SHP77 treated with DMSO at 0.1 percent for 48 hours (cell line): ENCODE measurements at places on chromosomes 2 and 18.

DNA sequence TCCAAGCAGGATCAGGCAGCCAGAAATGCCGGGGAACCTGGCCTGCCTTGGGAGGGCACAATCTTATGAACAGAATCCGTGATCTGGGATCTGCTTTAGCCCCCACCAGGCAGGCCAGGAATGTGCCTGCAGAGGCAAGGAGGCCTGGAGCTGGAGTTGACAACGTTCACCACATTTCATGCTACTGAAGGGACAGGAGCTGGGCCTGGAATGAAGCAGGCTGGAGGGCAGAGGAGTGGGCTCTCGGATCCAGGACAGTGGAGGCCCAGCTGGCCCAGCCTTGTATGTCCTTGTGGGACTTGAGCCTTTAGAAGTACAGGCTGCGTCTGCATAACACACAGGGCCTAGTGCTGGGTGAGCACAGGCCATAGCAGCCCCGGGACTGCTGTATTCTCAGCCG is 91.8 kb downstream of the KLHL29 start:
- DNase-seq, result no peak

GRCh38 chr18:5527603-5528002 is 16.2 kb downstream of the EPB41L3 start:
- DNase-seq, result no peak

- peak; percentile 21 for DNase-seq
Observed at GRCh38 chr2:11867926-11868325, 121.5 kb downstream of the LPIN1 start.

GRCh38 chr2:7915302-7916091 is 766.4 kb upstream of the ID2 start:
- no peak for DNase-seq

GRCh38 chr2:162172802-162173370 is 20.8 kb upstream of the GCG start:
- no peak for DNase-seq

DNA sequence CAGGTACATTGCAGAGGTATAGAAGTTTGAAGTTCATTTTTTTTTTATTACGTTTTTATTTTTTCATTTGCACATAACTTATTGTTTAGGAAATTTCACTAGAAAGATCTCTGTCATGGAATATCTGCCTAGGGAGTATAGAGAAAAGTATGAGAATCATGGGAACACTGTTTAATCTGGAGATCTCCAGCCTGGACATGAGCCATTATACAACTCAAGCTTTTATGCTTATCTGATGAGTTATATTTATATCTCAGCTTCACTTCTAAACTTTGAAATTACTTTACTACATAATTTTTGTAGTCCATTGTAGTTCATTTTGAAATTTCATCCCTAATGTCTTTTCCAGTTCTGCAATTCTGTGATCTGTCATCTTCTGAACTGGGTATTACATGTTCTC is 515.6 kb downstream of the ERBB4 start:
- DNase-seq, result no peak
